Stimulated activated CD4-positive, alpha-beta T cell treated with anti-CD3 and anti-CD28 coated beads, Interleukin-4, amount 100 ng/mL, for 4 hours (primary cell): ENCODE measurements at places on chromosomes 3 and 15.

DNA sequence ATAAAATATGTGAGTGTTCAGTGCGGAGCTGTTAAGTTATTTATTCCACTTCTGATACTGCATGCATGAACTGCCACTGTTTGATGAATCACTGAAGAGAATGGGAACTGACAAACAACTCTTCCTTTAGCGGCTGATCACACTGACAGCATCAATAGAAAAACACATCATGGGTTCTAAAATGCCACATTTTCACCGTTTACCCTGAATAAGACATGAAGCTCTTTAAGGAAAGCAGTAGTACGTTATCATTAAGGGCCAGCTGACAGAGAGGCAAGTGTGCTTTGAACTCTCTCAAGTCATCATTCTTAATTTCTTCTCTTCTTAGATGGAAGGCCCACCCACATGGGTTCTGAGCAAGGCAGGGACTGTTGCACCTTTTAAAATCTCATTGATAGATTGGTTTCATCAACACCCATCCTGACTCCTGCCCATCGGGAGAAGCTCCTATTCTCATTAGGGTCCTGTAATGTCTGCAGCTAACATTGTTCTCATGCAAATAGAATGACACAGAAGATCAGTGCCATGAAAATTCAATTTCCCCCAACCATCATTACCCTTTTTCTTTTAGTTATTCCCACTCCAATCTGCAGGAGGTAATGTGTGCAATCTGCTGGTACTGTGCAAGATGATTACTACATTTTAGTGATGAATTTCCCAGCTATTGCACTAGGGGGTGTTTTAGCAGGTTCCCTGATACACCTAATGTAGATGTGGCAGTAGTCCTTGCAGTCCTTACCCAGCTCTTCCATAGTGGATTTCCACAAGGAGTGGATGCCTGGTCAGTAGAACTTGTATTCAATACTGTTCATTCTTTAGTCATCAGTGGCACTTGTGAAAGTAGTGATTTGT, 119.1 kb downstream of the ROBO2 start:
- no peak for DNase-seq

DNA sequence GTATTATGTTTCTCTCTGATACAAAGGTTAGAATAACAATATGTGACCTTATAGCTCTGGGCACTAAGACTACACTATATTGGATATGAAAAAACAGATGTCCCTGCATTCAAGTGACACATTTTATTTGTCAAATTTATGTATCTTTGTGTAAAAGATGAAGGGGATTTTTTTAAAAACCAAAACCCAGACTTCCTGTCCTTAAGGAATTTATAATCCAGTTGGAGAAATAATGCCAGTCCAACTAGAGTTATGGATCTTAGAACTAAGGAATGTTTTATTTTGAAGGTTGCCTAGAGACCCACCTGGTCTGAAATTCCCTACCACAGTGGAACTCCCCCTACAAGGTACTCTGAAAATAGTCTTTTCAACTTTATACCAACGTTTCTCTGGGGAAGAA, 33.3 kb upstream of the PIK3CB start:
- no peak for DNase-seq

DNA sequence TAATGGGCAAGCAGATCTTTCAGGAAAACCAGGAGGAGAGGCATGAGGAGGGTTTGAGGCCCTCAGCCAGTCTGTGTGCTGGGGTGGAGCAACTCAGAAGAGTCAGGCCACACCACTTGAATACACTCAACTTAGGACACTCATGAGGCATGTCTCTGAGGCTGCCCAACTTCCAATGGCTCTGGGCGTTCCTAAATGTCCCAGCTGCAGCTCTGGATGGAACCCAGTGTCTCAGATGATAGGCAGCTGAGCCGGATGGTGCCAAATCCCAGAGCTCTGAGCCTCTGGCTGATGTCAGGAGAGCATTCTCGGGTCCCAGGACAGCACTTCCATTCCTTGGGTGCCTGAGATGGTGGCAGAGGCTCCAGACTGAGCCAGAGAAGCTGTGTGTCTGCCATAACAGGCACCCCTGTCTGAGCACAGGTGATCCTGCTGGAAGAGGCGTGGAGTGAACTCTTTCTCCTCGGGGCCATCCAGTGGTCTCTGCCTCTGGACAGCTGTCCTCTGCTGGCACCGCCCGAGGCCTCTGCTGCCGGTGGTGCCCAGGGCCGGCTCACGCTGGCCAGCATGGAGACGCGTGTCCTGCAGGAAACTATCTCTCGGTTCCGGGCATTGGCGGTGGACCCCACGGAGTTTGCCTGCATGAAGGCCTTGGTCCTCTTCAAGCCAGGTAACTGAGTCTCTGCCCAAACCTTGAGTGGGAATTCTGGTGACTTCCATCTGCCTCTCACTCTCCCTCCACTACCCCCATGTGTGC, 2.8 kb downstream of the NR2E3 start:
- no peak for DNase-seq

DNA sequence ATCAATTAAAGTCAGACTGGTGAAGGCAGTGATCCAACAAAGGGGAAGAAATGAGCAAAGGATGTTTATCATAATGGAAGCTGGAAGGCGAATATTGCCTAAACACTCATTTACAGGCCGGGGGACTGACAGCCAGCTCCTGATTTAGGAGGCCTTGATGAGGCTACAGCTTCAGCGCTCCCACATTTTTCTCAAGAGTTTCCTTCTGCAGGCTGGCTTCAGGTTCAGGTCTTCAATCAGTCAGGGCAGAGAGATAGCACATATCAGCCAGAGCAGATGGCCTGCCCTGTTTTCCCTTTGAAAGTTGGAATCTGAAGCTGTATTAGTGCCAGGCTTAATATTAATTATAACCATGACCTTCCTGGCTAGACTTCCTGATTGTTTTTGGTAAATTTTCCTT, 218.9 kb downstream of the SV2B start:
- no peak for DNase-seq

GRCh38 chr15:75033809-75034208, 10.4 kb downstream of the PPCDC start:
- no peak for DNase-seq

GRCh38 chr3:114320246-114320645, 26.4 kb downstream of the TIGIT start:
- no peak for DNase-seq

GRCh38 chr15:58334803-58335202, 97.0 kb upstream of the LIPC start:
- DNase-seq, result no peak

DNA sequence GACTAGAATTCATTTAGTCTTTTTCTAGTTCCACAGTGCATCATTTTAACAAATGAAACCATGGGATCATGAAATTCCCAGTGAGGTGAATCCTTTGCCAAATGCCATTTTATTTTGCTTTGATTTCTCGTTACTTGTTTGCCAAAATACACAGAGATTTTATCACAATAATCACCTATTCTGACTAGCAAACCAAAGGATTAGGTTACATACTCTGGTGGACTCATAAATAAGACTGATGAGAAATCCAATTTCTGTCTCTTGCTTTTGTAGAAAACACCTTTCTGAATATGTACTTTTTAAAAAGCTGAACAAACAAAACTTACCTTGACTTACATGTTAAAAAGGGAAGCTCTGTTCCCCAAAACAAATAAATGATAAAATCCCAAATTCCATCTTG, 12.2 kb downstream of the ERC2 start:
- no peak for DNase-seq
